Left renal pelvis (tissue), 4 donors: ENCODE measurements at places on chromosomes 11 and 22. TPM values are rescaled to one million over a fixed set of nuclear protein-coding genes. Genes with fewer than 3 reads are reported as not detected.

Gene PDGFB
- 8.3 TPM for polyA plus RNA-seq

Gene ZNF202
- 18.9 TPM for polyA plus RNA-seq

Gene DSCAML1
- 2.8 TPM for polyA plus RNA-seq

Gene INPP5J
- 6.6 TPM for polyA plus RNA-seq

Gene CHRM1
- polyA plus RNA-seq = not detected

Gene KCNA4
- polyA plus RNA-seq = 0.73 TPM

DNA sequence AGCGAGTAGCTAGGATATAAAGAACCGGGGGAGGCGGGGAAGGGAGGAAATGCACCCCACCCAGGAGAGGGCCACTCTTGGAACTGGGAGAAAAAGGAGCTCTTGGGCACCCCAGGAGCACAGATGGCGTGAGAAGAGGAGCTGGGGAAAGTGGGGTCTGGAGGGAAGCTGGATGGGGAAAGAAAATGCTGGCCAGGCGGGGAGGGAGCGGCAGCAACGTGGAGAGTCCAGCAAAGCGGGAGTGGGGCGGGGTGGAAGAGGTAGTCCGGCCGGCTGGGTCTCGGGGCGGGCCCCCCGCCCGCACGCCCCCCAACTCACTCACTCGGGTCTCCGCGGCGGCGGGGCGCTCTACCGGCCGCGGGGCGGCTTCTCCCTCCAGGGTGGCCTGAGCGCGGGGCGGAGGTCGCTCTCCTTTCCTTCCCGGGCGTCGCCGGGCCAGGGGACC, 522 bp downstream of the TOB2 start:
- DNase-seq = no peak

GRCh38 chr11:117170210-117170609, 8.3 kb upstream of the SIDT2 start:
- no peak for DNase-seq

DNA sequence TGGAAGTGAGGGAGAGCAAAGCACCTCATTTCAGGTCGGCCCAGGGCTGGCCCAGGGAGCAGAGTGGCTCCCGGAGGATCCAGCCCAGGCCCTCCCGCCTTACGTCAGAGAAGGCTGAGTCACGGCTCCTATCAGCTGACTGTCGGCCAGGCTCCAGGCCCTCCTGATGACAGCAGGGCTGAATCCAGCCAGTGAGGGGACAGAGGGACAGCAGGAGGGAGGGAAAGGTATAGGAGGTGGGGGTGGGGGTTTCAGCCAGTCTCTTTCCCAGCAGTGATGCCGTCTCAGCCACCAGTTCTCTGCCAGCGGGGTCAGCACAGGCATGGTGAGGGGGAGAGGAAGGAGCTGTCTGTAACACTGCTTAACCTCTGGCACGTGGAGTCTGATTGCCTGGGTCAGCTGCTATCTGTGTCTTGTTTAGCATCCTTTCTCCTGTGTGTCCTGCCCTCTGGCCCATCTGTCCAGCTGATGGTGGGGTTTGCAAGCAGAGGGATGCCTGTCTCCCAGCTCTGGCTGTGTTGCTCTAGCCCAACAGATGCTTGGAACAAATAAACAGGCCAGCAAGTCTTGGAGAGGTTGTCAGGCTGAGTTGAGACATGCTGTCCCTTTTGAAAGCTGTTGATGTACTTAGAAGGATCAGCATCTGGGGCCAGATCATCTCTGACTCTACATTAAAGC, 74.0 kb downstream of the ADAMTS15 start:
- peak; percentile 46 for DNase-seq

DNA sequence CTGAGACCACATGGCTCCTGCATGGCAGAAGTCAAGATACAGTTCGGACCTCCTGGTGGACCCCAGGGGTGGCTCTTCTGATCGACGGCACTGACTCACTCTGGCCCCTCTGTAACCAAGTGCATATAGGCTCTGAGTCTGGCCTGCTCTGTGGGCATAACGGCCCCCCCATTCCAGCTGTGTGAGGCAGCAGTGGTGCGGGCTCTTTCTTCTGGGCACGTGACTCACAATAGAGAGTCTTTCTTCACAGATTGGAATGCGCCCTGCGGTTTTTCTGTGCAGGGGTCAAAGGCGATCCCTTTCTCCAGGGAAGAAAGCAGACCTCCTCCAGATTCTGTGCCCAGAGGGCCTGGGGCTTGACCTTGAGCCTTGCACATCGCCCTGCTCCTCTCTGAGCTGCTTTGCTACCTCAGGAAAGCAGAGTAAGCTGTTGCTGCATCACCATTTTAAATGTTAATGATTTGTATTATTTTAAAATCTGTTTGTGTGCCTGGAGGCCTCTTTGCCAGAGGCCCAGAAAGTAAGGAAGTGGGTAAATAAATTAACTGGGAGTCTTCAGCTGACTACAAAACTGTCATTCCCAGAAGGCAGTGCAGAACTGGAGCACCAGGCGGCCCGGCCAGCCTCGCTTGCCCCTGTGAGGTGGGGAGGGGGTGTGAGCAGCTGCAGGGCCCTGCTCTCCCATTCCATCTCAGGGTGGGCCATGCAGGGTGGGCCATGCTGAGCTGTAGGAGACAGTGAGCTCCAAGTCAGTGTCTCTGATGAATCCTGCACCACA, 199.0 kb downstream of the GRIK4 start:
- DNase-seq = peak; percentile 60

DNA sequence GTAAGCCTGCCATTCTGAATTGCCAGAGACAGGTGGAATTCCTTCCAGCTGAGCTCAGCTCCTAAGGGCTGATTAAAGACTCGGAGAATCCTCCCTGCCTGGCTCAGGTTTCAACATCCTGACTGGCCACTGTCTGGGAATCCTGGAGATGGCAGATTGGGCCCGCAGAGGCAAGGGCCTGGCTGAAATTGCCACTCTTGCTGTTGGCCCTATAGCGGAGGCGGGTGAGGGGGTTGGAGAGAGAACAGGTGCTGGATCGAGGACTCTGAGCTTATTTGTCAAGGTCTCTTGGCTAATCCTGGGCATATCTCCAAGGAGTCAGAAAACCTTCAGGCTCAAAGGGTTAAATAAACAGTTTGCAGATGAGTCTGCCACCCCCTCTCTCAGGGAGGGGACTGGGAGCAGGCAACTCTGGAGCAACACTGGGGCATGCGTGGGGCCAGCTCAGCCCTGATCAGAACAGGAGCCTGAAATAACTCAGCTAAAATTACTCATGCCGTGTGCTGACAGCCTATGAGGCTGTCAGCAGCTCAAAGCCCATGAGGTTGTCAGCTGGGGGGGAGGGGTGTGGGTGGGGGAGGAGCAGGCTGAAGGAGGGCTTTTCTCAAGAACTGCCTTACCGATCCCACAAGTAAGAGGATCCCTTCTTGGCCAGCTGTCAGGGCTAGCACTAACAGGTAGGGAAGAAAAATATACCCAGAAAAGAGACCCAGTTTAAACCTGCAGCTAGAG, 14.7 kb upstream of the MFRP start:
- DNase-seq = no peak

GRCh38 chr11:100550912-100551632, 136.0 kb upstream of the ARHGAP42 start:
- DNase-seq = no peak

- DNase-seq = no peak
Measured at GRCh38 chr11:37402663-37403062, 804.6 kb upstream of the RAG2 start.

GRCh38 chr11:72740562-72741428, 11.4 kb downstream of the ARAP1 start:
- DNase-seq = no peak

- no peak for DNase-seq
Measured at GRCh38 chr11:85115798-85116197, 511.3 kb downstream of the DLG2 start.

DNA sequence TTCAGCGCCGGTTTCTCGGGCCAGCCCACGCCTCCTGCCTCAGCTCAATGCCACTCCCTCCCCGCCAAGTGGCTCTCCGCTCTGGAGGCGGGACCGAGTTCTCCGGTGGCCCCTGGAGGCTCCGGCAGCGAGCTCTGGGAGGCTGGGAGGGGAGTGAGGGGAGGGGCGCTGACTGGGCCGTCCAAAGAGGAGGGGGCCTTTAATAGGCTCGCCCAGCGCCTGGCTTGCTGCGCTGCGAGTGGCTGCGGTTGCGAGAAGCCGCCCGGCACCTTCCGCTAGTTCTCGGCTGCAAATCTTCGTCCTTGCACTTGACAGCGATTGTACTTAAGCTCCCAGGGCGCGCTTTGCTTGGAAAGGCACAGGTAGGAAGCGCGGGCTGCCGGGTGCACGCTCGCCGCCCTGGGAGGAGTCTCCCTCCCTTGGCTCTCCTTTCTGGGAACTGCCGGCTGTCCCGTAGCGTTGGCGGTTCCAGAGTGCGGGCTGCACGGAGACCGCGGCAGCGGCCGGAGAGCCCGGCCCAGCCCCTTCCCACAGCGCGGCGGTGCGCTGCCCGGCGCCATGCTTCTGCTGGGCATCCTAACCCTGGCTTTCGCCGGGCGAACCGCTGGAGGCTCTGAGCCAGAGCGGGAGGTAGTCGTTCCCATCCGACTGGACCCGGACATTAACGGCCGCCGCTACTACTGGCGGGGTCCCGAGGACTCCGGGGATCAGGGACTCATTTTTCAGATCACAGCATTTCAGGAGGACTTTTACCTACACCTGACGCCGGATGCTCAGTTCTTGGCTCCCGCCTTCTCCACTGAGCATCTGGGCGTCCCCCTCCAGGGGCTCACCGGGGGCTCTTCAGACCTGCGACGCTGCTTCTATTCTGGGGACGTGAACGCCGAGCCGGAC, at the start of gene ADAMTS15:
ADAMTS15 (plus strand) TSS at position 230 of the 894 bp plus-strand sequence; CDS start at position 559, 329 bp downstream.
- DNase-seq = peak; percentile 84

GRCh38 chr22:24706054-24706453, 68.5 kb downstream of the PIWIL3 start:
- no peak for DNase-seq

DNA sequence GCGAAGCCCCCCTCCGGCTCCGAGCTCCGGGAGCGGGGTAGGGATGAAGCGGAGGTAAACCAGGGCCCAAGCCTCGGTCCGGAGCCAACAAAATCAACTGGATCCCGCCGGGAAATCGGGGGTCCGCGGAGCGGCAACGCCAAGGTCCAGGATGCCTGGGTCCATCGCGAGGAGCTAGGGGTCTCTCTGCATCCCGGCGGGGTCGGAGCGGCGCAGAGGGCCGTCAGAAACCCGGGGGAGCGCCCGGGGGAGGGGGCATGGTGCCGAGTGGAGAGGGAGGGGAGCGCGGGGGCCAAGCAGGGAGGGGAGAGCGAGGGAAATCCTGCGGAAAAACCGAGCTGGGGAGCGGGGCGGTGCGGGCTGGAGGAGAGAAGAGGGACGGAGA, 51.8 kb downstream of the SLC22A12 start:
- no peak for DNase-seq

DNA sequence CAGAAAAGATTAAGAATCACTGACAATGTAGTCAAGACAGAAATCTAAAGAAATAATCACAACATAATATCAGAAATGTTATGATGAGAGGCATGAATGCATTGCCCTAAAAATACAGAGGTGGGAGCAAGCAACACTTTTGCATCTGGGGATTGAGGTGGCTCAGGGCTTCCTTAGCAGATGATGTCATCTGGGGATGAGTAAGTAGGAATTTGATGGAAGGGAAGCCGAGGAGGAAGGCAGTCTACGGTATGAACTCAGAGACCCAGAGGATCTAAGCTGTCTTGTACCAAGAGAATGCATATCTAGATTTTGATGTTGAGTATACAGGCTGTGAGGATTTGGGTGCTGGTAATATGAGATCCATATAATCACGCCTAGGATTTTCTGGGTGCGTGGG, 193.0 kb upstream of the SNX19 start:
- DNase-seq = no peak

GRCh38 chr11:114145166-114145775, 85.8 kb downstream of the ZBTB16 start:
- no peak for DNase-seq

DNA sequence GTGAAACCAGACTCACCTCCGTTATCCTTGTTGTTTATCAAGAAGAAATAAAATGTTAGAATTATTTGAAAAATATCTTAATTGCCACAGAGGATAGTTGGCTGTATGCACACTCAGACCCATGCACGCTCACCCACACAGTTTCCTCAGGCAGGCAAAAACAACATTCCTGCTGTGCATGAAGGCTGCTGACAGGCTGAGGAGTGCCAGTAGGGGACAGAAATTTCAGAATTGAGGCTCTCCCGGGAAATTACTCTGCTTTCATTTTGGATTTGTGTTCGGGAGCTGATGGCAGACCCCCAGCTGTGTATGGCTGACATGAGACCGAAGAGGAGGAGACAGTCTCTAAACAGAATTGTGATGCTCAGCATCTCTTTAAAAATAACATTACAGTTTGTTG, 87.5 kb downstream of the AMOTL1 start:
- no peak for DNase-seq

DNA sequence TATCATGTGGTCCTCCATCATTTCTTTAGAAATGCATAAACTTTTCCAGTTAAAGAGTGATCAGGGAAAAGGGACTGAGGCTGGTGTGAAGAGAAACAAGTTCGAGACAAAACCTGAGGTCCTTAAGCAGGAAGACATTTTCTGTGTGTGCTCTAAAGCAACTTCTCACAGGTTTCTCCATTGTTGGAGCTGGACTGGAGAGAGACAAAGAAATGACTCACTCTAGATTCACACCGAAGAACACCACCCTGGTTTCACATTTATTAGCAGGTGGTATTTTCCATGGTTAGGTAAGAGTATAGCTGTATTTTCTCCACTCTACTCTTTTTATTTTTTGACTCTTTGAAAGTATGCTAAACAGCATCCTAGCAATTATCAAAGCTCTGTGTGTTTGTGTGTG, 736.4 kb downstream of the KCNA4 start:
- no peak for DNase-seq

DNA sequence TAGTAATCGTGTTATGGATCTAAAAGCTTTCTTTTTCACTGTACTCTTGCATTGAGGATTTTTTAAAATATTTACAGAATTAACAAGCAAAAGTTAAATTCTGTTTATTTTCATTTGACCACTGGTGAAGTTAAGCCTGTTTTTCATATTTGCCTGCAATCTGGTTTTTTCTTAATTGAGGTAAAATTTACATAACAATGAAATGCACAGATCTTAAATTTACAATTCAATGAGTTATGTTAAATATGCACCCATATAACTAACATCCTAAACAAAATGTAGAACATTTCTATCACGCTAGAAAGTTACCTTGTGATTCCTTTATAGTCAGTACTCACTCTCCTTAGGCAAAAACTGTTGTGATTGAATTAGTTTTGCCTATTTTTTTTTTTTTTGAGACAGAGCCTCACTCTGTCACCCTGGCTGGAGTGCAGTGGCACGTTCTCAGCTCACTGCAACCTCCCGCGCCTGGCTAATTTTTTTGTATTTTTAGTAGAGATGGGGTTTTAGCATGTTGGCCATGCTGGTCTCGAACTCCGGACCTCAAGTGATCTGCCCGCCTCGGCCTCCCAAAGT, 54.5 kb upstream of the WEE1 start:
- no peak for DNase-seq

GRCh38 chr11:57502870-57503269, 12.6 kb downstream of the SLC43A1 start:
- DNase-seq = no peak
